Activated CD4-positive, alpha-beta T cell treated with anti-CD3 and anti-CD28 coated beads, Interleukin-2, amount 10 ng/mL, durations not matched to agents 7 days and 5 days (primary cell): ENCODE measurements at places on chromosomes 4 and X.

GRCh38 chr4:156193800-156194199 lies 240.1 kb upstream of the CTSO start:
- no peak overlapping the region for H3K27ac ChIP-seq
- H3K4me1 ChIP-seq = no peaks in the 10 kb centered on the region
- no peak for DNase-seq
- H3K36me3 ChIP-seq = no peaks in the 10 kb centered on the region

- no peaks in the 10 kb centered on the region for H3K36me3 ChIP-seq
- no peak overlapping the region for H3K4me3 ChIP-seq
- no peaks in the 10 kb centered on the region for H3K4me1 ChIP-seq
- H3K27ac ChIP-seq = no peak overlapping the region
- H3K27me3 ChIP-seq = no peaks in the 10 kb centered on the region
Observed at GRCh38 chr4:70473679-70474078, 1.7 kb downstream of the MUC7 start.

- no peak overlapping the region for H3K27ac ChIP-seq
- H3K4me1 ChIP-seq = peaks cover 5% of the 10 kb centered on the region
- no peak for DNase-seq
- no peaks in the 10 kb centered on the region for H3K27me3 ChIP-seq
Observed at GRCh38 chrX:15293451-15293850, 22.0 kb downstream of the ASB11 start.

DNA sequence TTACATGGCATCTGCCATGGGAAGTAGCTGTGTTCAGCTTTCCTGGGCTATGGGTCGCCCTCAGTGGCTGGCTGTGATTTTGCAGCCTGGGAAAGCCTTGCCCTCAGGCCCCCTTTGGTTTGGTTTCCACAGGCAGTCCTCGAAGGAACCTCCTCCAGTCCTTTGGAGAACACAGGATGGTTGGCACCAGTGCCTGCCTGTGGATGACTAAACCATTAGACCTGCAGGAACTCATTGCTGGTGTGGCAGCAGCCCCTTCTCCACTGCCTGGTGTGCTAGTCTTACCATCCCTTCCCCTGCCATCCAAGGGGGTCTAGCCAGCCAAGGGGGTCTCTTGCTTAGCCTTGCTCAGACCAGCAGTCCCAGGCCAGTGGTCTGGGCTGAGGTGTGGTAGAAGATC lies 71.4 kb upstream of the PJA1 start:
- H3K4me3 ChIP-seq = no peak overlapping the region
- no peaks in the 10 kb centered on the region for H3K36me3 ChIP-seq
- no peak overlapping the region for H3K27ac ChIP-seq
- no peaks in the 10 kb centered on the region for H3K4me1 ChIP-seq
- no peak for DNase-seq
- no peaks in the 10 kb centered on the region for H3K27me3 ChIP-seq

DNA sequence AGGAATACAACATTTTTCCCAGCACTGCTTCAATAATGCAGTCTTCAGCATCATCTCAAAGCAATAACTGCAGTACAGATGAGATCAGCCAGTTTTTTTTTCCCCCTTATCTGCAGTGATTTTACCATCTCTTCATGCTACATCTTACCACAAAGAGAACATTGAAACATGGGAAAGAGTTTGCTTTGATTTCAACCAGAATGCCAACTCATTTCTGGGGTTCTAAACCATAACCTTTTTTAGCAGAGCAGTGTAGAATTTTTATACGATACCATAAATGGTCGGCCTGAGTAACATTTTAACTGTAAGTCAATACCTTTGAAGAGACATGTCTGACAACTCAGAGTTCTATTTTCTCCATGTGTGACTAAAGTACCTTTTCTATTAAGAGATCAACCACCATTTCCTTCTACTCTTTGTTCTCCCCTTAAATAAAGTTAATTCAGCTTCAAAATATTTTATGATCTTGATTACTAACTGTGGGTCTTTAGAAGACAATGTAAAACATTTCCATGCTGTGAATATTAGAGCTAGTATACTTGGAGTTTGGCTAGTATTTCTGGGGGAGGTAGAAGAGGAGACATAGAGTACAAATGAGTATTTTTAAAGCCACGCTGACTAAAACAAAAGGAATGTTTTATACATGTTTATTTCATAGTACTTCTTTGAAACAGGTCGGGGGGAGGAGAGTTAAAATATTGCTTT lies 69.1 kb downstream of the TET2 start:
- H3K4me1 ChIP-seq = peaks cover 16% of the 10 kb centered on the region
- no peak for DNase-seq
- no peaks in the 10 kb centered on the region for H3K27me3 ChIP-seq
- peaks cover 17% of the 10 kb centered on the region for H3K36me3 ChIP-seq
- H3K4me3 ChIP-seq = no peak overlapping the region

DNA sequence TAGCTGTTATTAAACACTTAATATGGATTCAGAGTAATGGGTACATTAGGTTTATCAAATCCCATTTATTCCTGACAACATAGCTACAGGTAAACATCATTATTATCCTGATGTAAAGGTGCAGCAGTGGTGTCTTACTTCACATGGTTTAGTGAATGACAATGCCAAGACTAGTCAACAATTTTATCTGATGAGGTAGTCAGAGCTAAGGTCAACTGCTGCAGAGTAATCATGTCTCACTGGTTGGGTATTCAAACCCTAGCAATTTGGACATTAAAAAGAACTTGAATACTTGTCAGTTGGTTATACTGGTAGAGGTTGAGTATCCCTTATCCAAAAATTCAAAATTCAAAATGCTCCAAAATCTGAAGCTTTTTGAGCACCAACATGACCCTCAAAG lies 117.6 kb downstream of the MAB21L2 start:
- H3K27ac ChIP-seq = no peak overlapping the region
- H3K4me3 ChIP-seq = no peak overlapping the region
- H3K27me3 ChIP-seq = no peaks in the 10 kb centered on the region
- H3K36me3 ChIP-seq = peaks cover 1% of the 10 kb centered on the region
- no peaks in the 10 kb centered on the region for H3K4me1 ChIP-seq
- DNase-seq = no peak

GRCh38 chrX:40207626-40208025 lies 109.9 kb upstream of the BCOR start:
- H3K4me1 ChIP-seq = peaks cover 21% of the 10 kb centered on the region
- H3K36me3 ChIP-seq = no peaks in the 10 kb centered on the region
- H3K27ac ChIP-seq = no peak overlapping the region
- DNase-seq = peak; percentile 17
- H3K27me3 ChIP-seq = no peaks in the 10 kb centered on the region
- H3K4me3 ChIP-seq = no peak overlapping the region
